EL (cell line): ENCODE measurements at places on chromosomes 6 and 20.

DNA sequence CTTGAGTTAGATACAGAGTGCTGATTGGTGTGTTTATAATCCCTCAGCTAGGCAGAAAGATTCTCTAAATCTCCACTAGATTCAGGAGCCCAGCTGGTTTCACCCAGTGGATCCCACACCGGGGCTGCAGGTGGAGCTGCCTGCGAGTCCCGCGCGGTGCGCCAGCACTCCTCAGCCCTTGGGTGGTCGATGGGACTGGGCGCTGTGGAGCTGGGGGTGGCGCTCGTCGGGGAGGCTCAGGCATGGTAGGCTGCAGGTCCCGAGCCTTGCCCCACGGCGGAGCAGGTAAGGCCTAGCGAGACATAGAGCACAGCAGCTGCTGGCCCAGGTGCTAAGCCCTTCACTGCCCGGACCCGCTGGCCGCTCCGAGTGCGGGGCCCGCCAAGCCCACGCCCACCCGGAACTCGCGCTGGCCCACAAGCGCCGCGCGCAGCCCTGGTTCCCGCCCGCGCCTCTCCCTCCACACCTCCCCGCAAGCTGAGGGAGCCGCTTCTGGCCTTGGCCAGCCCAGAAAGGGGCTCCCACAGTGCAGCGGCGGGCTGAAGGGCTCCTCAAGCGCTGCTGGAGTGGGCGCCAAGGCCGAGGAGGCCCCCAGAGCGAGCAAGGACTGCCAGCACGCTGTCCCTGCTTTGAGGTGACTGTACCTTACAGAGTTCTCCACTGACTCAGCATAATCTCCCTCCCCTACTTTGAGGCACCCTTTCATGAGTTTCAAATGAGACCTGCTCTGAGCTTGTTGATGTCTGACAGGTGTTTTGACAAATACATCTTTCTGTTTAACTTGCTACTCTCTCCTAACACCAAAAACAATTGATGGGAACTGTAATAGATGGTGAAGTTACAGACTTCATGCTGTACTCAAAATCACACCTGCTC lies 3.9 kb upstream of the SSR1 start:
- DNase-seq: no peak

DNA sequence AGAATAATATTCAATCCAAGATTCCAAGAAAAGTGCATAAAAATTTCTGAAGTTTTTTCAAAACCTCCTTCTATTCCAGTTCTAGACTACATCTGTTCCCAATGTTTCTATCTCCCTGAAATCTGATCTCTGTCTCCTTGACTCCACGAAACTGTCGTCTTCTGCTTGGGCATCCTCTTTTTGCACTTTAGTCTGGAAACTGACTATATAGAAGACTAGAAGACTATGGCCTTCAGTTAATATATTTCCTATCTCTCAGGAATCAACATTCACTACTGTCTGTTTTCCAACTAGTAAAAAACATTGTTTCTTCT lies 745.4 kb upstream of the ADGRB3 start:
- DNase-seq: no peak

DNA sequence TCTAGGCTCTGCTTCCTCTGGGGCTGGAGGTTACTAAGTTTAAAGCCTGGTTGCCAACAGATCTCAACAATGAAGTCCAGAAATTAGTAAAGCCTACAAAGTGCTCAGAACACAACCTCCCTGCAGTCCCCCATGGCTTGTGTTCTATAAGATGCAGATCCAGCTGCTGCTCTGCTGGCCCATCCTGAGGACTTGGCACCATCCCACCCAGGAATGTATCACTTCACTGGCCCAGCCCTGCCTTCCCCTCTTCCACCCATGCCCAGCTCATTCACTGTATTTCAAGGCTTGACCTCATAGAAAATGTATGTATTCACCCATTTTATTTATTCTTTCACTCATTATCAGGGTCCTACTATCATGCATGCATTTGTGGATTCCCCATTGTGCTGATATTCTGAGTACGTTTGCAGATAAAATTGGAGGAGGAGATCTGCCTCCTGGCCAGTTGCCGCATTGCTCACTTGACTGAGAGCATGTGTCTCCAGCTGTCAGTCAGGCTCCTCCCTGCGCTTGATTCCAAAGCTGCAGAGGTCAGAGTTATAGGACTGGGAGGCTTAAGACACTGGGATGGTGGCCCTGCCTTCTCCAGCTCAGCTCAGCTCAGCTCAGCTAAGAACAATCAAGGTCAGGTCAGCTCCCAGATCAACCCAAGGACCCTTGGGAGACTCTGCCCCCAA lies 104.8 kb downstream of the MAFB start:
- DNase-seq: no peak

DNA sequence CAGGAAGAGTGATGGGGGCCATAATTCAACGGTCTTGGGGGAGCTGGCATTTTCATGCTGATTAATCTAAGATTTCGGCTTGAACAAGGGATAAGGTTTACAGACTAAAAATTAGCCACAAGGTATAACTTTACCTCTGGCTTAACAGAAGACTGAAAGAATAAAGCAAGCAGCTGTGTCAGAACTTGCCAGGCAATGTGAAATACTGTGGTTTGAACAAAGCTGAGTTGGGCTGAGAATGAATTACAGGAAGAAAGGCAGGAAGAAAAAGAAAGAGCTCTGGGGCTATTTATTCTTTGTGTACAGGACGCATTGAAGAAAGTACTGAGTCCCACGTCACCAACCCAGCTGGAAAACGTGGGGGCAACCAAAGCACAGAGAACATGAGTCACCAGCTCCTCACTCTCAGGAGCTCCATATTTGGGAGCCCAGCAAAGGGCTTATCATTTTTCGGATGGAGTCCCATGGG lies 121.5 kb upstream of the NEDD9 start:
- peak; percentile 12 for DNase-seq

GRCh38 chr6:166599205-166599604 lies 12.7 kb upstream of the RAMACL start:
- no peak for DNase-seq

- peak; percentile 44 for DNase-seq
Measured at GRCh38 chr20:13231031-13231752, 10.1 kb downstream of the ISM1 start.

GRCh38 chr6:108686896-108687295 lies 126.2 kb downstream of the FOXO3 start:
- no peak for DNase-seq

DNA sequence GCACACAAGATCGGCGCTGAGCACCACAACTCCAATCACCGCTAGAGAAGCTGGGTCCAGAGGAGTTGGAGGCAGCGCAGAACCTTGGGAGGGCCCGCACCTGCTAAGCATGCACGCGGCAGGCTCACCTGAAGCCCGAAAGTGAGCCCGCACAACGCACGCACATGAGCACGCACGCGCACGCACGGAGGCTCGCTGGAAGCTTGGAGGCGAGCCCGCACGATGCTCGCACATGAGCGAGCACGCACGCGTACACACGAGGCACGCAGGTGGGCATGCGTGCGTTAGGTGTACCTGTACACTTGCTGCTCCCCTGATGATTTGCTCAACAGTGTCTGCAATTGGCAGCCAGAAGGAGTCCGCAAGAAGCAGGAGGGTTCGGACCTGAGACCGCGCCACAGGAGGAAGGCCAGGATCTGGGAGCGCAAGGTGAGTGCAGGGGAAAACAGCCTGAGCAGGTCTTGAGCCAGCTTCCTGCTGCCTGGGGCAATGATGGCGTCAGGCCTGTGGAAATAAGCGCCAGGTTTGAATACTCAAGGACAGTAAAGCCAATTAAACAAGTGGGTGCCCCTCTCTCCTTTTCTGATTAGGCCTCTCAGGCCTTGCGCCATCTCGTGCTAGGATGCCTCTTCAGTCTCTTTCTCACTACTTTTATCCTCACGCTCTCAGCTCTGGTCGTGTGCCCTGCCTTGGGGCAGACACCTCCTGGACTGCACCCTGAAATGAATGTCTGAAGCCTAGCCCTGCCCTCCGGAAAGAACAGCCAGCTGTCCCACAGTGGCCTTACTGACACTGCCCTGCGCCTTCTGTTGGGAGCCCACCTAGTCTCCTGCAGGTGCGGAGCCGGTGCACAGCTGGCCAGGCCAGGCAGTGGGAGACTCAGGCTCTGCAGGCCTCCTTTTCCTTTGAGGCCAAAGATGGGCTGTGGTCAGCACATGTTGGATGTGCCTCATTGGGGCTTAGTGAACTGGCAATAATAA lies 340.4 kb downstream of the CDC5L start:
- no peak for DNase-seq

- DNase-seq: no peak
Measured at GRCh38 chr20:14657266-14658005, 320.0 kb upstream of the FLRT3 start.

- DNase-seq: no peak
Measured at GRCh38 chr6:5083813-5084359, 1.3 kb upstream of the PPP1R3G start.

GRCh38 chr6:167328086-167328485 lies 3.2 kb downstream of the TTLL2 start:
- no peak for DNase-seq

DNA sequence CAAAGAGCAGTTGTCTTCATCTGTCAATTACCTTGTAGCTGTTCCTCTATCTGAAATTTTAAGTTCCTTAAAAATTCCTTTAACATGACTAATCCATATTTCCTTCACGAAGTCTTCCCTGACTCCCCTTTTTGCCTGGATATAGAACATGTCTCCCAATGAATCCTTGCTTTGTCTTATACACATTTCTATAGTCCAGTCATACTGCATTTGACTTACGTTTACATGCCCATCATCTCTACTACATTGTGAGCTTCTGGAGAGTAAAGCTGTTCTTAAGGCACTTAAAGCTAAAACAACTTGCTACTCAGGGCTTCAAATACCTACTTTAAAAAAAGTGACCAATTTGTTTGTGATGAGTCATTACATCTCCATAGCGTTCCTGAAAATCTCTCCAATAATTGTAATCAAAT lies 4.9 kb downstream of the REV3L start:
- DNase-seq: peak; percentile 72

GRCh38 chr6:11493974-11494373 lies 43.6 kb upstream of the TMEM170B start:
- no peak for DNase-seq

DNA sequence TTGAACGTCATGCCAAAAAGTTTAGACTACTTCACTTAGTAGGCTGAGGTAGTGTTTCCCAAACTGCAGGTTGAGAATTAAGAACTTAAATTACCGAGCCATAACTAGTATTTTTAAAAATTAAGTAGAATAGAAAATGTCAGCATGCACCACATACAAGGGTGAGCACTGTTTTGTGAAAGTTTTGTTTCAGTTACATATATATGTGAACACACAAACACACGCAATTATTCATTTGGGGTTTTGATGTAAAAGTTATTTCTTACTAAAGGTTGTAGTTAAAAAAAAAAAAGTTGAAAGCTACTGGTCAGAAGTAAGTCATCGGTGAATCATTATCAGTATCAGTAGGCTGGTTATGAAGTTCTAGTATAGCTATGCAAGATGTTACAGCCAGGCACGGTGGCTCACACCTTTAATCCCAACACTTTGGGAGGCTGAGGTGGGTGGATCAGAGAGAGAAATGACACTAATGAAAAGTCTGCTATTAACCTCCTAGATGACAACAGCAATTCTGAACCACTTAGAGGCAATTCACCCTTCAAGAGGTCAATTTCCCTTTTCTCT lies 24.1 kb downstream of the FASTKD5 start:
- no peak for DNase-seq

DNA sequence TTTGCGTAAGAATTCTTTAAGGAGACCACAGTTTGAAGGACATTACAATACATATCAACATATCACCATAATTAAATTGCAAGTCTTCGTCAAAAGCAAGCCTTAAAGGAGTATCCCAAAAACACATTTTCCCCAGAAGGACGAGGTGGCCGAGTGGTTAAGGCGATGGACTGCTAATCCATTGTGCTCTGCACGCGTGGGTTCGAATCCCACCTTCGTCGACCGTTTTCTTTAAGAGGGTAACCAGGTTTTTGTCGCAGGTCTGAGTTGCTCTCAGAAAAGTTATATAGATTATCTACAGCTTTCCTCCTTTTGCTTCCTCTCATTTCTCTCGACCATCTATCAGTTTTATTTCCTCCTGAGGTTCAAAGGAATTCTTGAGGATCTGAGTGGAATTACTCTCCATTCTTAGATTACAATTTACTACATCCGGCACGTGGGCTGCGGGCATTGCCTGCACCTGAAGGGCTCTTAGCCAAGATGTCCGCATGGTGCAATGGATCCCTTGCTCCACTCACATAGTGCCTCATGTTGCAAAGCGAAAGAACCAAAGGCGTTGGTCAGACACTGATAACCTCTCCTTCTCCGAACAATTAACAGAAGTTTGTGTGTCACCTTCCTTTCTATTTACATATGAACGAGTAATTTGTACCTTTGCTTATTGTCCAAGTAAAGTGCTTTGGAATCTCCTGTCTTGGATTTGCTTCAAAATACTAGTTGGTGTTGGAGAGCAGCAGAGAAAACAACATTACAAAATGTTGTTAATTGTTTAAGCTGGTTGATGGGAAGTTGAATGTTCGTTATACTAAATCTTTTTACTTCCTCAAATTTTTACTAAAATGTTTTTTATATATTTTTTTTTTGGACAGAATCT lies 14.0 kb downstream of the POM121L2 start:
- peak; percentile 77 for DNase-seq

- DNase-seq: no peak
Measured at GRCh38 chr6:79676785-79677736, 45.9 kb downstream of the SH3BGRL2 start.

DNA sequence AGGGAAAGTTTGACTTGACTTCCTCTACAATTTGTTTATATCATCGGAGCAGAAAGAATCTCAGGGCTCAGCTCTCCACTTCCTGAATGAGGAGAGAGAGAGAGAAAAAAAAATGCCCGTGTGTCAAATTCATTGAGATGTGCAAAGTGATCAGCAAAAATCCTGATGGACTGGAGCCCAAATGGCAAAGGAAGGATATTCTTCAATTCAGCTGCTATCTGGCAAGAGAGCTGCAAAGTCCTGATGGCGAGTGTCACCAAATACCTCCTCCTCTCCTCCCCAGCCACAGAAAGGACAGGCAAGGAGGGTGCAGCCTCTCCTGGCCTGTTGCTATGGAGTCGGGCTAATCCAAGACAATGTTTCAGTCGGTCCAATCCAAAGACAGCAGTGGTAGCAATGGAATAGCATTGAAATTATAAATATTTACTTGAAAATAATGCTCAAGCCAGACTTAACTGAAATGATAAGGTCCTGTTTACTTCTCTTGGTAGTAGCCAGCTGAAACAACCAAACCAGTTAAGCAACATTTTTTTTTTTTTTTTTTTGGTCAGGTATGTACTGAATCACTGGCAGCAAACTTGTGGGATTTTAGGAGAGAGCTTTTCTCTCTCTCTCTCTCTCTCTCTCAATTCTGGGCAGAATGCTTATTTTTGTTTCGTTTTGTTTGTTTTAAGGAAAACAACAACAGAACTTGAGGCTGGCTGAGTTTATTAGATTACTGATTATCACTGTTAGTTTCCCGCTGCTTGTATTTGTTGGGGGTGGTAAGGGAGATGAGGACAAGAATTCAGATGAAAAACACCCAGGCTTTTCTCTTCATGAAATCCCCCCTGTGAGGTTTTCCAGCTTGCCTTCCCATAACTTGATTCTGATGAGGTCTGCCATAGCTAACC lies 204.2 kb downstream of the BCAS1 start:
- DNase-seq: peak; percentile 58

- peak; percentile 34 for DNase-seq
Measured at GRCh38 chr6:53795702-53796450, 1.1 kb downstream of the LRRC1 start.
